DMS79 (cell line): ENCODE measurements at places on chromosomes 7 and 10.

- no peak for DNase-seq
These were observed 23.9 kb upstream of the AGFG2 start for GRCh38 chr7:100515072-100515532.

DNA sequence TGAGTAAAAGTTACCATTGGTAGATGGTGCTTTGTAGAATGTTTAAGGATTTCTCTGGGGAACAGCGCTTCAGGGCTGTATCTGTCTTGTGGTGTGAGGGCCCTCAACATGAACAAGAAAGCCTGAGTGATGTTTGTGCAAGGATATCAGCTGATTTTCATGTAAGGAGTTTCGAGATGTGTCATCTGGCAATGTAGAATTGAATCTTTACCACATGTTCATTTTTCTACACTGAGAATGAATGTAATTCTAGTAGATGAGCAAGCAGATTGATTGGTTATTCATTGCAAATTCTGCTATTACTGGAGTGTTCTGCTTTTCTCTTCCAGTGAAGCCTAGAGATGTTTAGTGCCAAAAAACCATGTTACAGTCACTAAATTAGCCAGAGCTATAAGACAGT lies 87.7 kb downstream of the ST7 start:
- no peak for DNase-seq

DNA sequence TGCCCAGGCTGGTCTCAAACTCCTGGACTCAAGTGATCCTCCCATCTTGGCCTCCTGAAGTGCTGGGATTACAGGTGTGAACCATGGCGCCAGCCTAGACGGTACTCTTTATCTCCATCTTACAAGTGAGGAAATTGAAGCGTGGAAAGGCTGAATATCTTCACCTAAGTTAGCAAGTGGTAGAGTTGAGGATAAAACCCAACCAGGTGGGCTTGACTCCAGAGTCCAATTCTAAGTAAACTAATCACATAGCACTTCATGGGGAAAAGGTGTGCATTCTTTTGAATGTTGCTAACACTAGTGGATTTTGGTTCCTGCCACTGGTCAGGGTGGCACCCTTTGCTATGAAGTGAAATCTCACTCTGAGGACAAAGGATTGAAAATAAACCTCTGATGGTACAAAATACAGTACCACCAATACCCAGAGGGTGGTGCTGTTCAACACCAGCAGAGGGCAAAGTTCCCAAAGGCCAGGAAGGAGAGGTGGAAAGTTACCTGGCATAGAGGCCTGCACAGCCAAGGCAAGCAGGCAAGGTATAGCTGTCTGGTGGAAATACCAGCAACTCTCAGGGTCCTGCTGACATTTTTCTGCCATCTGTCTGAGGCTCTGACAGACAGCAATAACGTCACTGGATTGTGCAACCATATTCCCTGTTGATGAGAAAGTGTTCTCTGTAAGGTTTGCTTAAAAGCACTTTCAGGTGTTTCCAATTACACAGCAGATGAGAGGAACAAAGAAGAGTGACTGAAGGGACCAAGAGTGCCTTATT lies 17.6 kb downstream of the ZDHHC16 start:
- DNase-seq = peak; percentile 4

DNA sequence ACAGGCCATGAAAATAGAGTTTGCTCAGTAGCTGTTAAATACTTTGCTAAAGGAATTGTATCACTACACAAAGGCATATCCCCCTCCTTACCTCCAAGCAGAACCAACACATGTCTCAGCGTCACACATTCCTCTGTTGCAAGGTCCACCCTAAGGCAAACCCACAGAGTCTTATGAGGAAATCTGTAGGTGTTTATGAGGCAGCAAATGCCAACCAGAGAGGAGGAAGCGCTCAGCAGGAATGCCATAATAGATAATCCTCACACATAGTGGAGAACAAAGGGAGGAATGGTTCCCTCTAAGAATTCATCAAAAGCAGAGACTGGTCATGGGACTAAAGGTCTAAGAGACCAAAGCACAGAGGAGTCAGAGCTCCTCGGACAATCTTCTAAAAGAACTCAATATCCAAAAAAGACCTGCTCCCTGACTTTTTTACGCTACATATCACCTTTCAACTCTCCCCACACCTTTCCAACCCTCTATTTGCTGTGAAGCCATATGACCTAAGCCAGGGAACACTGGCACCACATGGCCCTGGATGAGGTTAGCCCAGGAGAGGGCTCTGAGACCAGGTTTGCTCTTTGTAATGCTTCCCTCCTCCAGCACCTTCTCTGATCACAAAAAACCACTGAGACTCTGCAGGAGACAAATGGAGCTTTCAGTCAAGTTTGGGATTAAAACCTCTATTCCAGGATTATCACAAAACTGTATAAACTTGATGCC lies 7.3 kb downstream of the SLC25A13 start:
- DNase-seq = no peak

GRCh38 chr7:122413339-122413738 lies 108.8 kb upstream of the FEZF1 start:
- no peak for DNase-seq

DNA sequence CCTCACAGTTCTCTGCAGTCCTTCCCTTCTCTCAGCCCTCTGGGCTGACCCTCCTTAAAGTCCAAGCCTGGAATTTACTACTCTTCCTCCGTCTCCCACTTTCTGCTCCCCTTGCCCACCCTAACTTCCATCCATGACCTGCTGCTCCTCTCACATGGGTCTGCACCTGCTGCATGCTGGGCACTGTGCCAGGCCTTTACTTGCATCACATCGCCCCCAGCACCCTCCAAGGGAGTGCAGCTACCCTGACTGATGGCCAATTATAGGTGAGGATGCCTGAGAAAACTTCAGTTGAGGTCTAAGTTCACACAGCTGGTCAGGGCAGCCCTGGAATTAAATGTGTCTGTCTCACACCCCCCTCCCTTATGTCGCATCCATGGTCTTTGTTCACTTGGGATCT lies 53.6 kb upstream of the ZPBP start:
- DNase-seq = peak; percentile 37

GRCh38 chr10:101672536-101672935 lies 22.4 kb downstream of the FBXW4 start:
- no peak for DNase-seq

DNA sequence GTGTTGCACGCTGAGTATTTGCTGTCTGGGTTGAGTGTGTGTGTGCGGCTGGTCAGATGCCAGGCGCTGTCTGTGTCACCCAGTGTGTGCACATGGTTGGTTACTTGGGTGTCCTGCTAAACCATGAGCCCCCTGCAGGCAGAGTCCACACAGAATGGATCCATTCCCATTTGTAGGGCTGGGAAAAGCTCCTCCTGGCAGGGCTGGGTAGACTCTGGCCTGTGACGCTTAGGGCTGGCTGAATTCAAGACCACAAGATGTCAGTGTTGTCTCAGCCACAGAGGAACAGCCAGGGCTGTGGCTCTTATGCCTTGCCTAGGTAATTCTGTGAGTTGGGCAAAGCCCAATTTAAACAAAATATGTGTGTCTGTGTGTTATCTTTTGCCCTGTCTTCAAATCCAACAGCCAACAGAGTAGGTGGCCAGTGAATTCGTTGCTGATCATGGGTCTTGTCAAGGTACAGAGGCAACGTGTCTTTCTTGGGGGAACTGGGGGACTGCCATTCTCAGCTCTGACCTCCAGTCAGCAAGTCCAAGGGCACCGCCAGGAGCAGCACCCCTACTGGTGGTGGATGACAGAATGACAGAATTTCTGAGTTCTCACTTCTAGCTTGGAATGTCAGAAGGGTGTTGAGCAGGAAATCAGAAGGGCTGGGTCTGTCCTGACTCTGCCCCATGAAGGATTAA lies 285.1 kb downstream of the CCSER2 start:
- no peak for DNase-seq

DNA sequence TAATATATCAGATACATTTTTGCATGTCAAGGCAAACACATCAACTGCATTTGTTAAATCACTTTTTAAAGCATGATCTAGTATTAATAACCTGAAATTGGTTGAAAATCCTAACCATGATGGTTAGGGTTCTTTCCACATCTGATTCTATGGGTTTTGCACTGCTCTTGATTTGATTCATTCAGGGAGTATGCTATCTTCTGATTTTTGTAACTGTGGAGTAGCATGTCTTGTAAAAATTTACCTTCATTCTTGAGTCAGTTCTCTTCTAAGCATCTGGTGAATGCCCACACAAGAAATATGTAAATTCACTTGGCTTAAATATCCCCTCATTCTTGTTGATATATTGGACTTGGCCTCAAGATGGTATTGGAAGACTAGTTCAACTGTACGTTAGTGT lies 178.7 kb downstream of the KLF6 start:
- DNase-seq = no peak

DNA sequence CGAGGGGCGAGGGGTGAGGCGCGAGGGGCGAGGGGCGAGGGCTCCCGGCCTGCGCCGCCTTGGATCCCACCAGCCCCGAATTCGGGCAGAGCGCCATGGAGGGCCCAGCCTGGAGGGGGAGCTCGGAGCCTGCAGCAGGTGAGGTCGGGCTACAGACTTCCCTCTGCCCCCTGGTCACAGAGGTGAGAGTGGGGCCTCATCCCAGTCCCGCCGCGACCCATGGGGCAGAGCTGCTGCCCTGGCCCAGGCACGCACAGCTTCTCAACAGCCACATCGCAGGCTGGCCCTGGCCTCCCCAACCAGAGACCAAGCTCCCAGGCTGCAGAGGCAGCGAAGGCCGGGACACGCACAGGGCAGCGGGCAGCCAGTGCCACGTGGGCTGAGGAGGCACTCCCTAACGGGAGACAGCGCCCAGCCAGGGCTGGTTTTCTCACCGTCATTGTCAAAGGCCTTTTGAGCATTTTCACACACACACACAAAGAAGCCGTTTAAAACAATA lies 191.8 kb downstream of the PTPRN2 start:
- DNase-seq = no peak

DNA sequence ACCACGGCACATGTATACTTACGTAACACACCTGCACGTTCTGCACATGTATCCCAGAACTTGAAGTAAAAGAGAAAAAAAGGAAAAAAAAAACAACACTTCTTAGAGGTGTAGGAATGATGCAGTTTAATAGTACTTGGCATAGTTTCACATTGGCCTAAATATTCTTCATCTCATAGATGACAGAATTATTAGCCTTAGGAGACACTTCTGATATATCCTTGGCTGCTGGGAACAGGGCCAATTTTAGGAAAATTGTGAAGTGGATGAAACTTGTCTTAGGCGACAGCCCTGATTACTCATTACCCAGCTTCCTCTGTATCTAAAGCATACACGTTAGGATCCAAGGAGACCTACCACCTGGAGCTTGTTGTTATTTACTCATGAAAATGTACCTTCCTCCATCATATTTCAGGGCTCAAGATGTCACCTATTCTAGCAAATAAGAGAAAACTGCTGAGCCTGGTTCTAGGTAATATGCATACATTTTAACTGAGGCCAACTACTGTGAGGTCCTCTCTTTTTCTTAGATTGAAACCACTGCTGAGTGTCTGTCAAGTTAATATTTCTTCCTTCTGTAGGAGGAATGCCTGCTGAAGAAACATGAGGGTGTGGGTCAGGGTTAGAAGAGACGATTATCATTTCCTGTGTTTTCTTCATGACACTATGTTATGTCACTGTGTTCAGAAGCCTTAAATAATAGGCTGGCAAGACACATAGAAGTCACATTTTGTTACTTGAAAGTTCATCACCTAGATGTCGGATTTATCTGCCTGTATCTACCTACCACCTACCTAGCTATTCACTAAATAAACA lies 44.3 kb downstream of the CPED1 start:
- DNase-seq = no peak

GRCh38 chr7:14321947-14322346 lies 332.5 kb upstream of the ETV1 start:
- DNase-seq = no peak

- DNase-seq = no peak
These were observed 37.6 kb downstream of the PRF1 start for GRCh38 chr10:70564901-70565351.

GRCh38 chr7:151702961-151703360 lies 174.0 kb downstream of the PRKAG2 start:
- DNase-seq = no peak

- DNase-seq = peak; percentile 13
These were observed 102.5 kb downstream of the APBB1IP start for GRCh38 chr10:26540601-26541000.

DNA sequence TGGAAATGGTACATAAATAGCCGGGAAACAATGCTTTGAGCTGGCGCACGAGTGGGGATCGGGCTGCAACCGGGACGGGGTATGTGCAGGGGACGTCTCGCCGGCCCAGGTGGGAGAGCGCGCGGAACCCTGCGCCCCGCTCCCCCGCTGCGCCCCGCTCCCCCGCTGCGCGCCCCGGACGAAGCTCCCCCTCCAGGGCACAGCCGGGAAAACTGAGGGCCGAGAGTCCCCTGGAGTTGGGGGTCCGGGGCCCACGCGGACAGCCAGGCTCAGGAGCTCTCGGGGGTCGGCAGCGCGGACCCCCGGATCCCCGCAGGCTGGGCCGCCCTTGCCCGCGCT lies 514 bp downstream of the RADIL start:
- no peak for DNase-seq

DNA sequence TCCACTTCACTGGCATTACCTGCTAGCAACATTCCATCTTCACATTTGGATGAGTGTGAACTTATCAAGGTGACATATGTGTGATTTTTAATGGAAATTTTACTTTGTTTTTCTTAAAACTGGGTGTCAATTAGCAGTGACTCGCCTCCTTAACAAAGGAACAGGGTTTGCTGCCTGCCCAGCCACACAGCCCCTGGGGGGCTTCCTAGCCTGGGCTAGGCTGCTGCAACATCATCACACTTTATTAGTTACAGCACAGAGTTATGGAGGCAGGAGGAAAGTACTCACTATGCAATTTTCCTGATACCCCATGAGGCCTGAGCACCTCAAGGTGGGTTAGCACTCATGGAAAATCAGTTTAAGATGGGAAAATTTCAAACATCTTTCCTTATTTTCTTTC lies 861.3 kb downstream of the NRG3 start:
- no peak for DNase-seq

- no peak for DNase-seq
These were observed 170.2 kb upstream of the KLF14 start for GRCh38 chr7:130904031-130904757.

DNA sequence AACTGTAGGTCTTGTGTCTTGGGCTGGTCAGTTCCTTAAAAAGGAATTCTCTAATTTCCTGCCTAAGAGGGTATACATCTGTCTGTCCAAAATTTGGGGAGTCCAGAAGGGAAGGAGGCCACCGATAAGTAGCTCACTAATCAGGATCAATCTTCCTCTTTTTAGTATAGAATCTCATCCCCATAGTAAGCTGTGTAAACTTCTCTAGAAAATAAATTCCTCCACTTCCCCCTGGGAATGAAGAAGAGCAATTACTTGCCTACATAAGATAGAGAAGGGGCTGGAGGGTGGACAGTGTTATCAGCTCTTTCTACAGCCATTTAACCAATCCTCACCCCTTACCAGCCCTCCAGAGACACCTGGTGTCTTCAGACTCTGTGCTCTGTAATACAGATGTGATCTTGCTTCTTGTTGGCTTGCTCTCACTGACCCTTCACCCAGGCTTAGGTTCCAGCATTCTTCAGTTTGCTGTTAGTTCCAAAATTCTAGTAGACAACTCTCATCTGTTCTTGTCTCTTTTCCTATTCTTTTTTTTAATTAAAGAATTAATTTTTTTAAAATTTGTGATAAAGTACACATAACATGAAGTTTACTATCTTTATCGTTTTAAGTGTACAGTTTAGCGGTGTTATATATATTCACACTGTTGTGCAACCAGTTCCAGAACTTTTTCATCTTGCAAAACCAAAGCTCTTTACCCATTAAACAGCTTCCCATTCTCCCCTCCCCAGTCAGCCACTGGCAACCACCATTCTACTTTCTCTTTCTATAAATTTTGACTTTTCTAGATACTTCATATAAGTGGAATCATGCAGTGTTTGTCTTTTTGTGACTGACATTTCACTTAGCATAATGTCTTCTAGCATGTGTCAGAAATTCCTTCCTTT lies 6.5 kb upstream of the PRKAR2B start:
- no peak for DNase-seq

- no peak for DNase-seq
These were observed 158.6 kb downstream of the NRF1 start for GRCh38 chr7:129769866-129770808.
